ENCODE measurements at places on chromosomes 5 and 9.

- H3K36me3 ChIP-seq, result no peaks in the 10 kb centered on the region
- H3K4me1 ChIP-seq, result no peaks in the 10 kb centered on the region
- DNase-seq, result no peak
- peak overlapping the region; percentile 28 for H3K27ac ChIP-seq
Measured at GRCh38 chr5:79225026-79225425, 10.9 kb upstream of the JMY start.

DNA sequence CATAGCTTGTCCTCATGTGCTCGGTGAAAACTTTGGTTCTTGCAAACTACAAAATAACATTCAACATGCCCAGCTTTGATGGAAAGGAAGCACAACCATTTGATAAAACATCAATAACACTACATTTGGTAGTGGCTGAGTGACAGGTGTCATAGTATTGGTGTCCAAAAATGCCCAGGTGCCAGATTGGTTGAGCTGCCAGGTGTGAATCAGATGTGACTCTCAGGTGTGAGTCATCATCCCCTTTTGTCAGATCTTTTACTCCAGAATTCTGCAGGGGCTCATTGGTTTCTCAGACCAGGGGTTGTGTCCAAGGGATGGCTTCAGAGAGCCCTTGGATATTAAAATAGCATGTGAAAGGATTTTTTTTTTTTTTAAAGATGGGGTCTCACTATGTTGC lies 22.5 kb upstream of the POMT1 start:
- DNase-seq, result no peak
- no peaks in the 10 kb centered on the region for H3K27me3 ChIP-seq
- peaks cover 27% of the 10 kb centered on the region for H3K4me1 ChIP-seq
- H3K36me3 ChIP-seq, result peaks cover 63% of the 10 kb centered on the region
- H3K27ac ChIP-seq, result no peak overlapping the region

DNA sequence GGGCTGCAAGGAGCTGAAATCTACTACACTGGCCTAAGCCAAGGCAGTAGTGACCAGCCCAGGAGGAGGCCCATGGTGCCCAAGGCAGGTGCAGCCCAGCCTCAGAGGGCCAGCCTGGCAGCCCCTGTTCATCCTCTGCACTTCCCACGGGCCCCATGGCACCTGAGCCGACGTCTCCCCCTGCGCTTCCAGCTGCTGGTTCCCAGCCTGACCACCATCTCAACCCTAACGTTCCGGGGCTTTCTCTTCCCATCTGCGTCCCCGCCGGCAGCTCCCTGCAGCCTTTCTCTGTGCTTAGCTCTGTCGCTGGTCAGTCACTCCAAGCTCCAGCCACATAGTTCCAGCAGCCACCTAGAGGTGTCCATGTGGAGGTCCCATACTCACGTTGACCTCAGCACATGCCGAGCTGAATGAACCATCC lies 105.5 kb upstream of the LMX1B start:
- DNase-seq, result peak; percentile 39
- peaks cover 5% of the 10 kb centered on the region for H3K36me3 ChIP-seq
- no peak overlapping the region for H3K4me3 ChIP-seq
- H3K4me1 ChIP-seq, result no peaks in the 10 kb centered on the region
- H3K27ac ChIP-seq, result no peak overlapping the region
- peaks cover 50% of the 10 kb centered on the region for H3K27me3 ChIP-seq

GRCh38 chr5:74311961-74312360 lies 328.6 kb downstream of the ENC1 start:
- H3K27me3 ChIP-seq, result no peaks in the 10 kb centered on the region
- no peak overlapping the region for H3K27ac ChIP-seq
- no peaks in the 10 kb centered on the region for H3K36me3 ChIP-seq
- H3K4me3 ChIP-seq, result no peak overlapping the region

DNA sequence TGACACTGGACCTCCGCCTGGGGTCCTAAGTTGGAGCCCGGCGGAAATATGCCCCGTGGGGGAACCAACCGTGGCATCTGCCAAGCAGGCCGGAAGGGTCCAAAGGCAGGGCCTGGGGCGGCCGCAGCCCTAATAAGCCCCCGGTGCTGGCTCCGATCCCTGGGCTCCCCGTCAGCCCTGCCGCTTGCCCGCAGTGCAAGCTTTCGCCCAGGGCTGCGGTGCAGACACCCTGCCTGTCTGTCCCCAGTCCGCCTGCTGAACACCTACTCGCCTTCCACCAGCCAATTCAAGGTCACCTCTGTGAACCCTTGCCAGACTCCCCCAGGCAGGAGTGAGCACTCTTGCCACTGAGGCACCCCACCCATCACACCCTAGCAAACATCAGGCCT lies 502 bp upstream of the PTGR1 start:
- no peak for DNase-seq
- peaks cover 7% of the 10 kb centered on the region for H3K36me3 ChIP-seq
- no peaks in the 10 kb centered on the region for H3K27me3 ChIP-seq
- peak overlapping the region; percentile 62 for H3K4me3 ChIP-seq
- peaks cover 11% of the 10 kb centered on the region for H3K4me1 ChIP-seq
- H3K27ac ChIP-seq, result peak overlapping the region; percentile 84

DNA sequence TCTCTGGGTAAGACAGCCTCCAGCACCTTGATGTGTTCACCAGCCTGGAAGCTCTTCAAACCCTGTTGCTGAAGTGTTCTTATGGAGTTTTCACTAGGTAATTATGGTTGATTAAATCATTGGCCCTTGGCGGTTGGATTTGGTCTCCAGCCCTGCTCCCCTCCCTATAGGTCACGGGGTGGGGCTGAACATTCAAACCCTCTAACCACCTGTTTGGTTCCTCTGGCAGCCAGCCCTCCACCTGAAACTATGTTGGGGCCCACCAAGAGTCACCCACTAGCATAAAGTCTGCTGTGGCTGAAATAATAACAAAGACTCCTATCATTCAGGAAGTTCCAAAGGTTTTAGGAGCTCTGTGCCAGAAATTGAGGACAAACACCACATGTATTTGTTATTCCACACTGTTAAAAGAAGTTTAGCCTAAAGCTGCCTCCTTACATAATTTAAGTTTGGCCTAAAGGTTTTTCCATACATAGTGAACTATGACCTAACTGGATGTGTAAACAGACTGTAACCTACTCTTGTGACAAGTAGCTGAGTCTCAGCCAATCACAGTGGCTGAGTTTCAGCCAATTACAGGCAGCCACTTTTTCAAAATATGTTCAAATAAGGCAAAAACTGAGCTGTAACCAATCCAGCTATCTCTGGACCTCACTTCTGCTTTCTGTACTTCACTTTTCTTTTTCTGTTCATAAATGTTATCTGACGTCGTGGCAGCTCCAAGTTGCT lies 34.8 kb downstream of the TMEM252 start:
- DNase-seq, result no peak
- H3K27ac ChIP-seq, result peak overlapping the region; percentile 82
- peaks cover 68% of the 10 kb centered on the region for H3K4me1 ChIP-seq
- no peak overlapping the region for H3K4me3 ChIP-seq

DNA sequence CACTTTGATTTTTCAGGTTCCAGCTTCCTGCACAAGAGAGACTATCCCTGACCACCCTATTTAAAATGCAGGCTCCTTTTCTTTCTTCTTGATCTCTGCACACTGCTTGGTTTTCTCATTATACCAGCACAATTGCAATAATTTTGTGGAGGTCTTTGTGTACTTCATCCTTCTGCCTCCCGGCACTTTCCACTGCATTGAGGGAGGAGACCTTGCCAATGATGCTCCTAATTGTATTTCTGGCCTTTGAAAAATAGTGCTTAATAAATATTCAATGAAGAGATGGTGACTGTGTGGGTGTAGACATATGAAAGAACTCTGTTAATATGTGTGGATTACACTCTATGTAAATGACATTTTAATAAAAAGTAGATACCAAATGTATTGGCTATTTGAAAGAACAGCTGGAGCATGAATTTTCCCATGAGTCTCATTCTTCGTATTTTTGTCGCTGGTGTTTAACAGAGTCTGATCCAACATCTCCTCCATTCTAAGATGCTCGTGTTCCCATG lies 42.1 kb downstream of the FOXI1 start:
- no peaks in the 10 kb centered on the region for H3K27me3 ChIP-seq
- no peak for DNase-seq
- no peak overlapping the region for H3K27ac ChIP-seq
- H3K4me3 ChIP-seq, result no peak overlapping the region
- no peaks in the 10 kb centered on the region for H3K36me3 ChIP-seq

DNA sequence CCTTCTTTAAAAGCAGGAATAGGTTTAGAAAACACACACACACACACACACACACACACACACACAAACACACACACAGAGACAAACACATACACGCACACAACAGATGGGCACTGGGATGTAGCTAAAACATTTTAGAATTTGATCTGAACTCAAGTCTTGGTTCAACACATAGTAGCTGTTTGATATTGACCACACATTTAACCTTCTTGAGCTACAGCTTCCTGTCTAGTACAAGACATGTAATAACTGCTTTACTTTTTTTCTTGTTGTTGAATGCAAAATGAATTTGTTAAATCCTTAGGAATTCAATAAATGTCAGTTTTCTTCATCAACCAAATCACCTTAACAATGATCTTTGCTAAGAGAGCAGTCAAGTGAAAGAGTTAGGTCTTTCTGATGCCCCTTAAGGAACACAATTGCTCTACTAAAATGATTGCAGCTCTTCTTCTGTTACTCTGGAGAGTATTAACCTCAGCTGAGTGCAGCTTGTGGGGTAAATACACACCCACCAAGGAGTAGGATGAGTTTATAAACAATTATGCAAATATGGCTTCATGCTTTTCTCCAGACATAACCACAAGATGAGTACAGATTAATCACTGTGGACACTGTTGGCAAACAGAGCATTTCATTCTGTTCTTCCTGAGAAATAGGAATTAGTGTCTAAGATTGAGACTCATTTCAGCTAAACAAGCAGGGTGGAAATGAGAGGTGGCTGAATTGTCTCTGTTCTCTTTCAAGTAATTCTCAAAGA lies 302.9 kb upstream of the PAPPA start:
- no peak for DNase-seq
- H3K27ac ChIP-seq, result no peak overlapping the region
- no peaks in the 10 kb centered on the region for H3K27me3 ChIP-seq
- H3K36me3 ChIP-seq, result no peaks in the 10 kb centered on the region

GRCh38 chr9:127232833-127233549 lies 31.6 kb upstream of the GARNL3 start:
- peaks cover 7% of the 10 kb centered on the region for H3K4me1 ChIP-seq
- no peak overlapping the region for H3K4me3 ChIP-seq

All from sigmoid colon (tissue), 7 donors.